ENCODE measurements at places on chromosomes 11 and 22.

DNA sequence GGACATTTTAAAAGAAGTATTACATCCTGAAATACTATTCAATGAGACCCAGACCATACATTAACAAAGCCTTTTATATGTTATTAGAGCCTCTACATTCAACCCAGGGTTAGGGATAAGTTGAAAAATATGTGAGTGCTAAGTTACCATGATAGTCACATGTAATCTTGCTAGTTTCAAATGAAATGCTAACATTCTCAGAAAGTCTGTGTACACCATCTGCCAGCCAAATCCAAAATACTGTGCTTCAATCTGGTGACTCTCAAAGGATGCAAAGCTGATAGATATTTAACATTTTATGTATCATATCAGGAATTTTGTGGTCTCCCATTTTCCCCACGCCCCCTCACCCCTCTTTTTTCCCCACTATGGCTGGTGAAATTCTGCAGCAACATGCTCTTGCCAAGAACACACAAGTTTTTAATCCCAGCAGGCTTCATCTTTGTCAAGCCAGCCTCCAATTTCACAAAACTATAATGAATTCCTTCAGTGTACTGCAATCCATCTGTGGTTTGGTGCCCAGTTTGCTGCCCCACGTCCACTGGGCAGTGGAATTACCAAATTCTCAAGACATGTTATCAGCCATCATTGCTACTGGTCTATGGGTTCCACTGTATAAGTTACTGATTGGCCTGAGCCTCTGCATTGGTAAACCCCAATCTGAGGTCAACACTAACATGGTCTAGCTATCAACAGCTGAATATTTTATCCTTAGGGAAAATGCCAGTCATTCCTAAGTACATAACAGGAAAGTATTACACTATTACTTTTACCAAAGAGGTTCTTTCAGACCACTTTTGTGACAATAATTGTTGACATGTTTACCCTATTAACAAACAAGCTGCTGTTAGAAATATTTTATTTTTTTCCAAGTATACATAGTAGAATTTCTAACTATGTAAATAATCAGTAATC, 1.5 kb upstream of the PICALM start:
- no peak for DNase-seq

- no peak for DNase-seq
Observed at GRCh38 chr11:18526130-18526520, 617 bp downstream of the TSG101 start.

- no peak for DNase-seq
Observed at GRCh38 chr11:10925149-10925926, 67.5 kb upstream of the ZBED5 start.

DNA sequence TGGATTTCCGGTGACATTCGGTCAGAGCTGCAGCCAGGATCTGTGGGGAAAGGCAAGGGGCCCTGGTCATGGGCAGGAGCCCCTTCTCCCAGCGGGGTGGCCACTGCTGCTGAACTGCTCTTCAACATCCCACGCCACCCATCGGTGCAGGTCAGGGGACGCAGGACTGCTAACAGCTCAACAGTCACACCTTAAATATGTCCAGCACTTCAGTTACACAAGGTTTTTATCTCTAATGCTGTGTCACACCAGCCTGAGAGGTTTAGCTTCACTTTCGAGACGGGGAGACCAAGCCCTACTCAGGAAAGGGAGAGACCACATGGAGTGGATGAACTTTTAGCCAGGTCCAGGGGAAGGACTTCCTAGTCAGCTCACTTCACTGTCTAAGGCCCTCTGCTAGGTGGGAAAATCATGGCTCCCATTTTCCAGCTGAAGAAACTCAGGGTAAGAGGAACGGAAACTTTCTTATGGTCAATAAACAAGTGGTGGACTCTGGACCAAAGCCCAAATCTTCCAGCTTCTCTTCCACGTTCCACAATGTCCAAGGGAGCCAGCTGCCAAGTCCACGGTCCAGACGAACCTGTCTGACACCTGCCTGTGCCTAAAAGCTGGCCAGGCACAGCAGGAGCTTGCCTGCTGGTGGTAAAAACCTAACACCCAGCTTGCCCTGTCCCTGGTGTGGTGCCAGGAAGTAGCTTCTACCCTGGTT, 21.0 kb upstream of the CHADL start:
- no peak for DNase-seq

DNA sequence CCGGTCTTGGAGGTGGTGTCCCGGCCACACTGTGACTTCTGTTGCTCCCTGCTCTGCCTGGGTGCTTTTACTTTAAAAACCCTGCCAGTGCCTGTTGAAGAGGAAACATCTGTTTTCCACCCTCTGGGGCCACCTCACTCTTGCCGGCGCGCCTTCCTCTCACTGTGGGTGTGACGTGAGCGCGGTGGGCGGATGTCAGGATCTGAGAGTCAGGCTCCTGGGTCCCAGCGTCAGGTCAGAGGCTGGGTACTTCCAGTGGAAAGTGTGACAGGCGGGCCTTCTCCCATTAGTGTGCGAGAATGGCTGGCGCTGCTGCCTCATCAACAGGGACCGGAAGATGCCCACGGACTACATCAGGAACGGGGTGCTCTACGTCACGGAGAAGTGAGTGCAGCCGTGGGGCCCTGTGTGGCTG, 54.2 kb downstream of the GRAMD4 start:
- DNase-seq: peak; percentile 96

DNA sequence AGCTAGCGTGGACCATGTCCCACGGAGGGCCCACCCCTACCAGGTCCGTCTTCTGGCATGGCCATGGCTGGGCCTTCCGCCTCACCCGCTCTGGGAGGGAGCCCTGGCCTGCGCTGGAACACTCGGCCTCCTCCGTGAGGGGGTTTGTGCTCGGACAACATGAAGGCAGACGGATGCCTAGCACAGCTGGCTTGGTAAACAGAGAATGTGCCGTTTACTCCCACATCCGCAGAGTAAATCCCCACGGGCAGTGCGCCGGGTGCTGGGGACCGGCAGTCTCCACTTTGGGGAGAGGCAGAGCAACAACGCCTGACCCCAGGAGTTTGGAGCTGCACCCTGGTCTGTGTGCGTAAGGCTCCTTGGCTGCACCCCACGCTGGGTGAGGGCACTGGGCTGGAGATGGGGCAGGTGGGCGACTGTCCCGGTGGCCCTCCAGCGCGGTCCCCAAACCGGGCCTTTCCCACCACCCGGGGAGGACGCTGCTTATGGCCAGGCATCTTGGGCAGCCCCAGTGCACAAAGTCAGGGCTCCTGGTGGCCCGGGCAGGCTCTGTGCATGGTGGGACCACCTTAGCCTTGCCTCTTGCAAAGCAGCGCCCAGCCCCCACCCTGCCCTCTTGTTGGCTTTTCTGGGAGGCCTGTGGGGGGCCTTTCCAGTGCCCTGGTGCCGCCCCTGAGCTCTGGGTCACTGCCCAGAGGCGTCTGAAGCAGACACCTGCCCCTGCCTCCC, 30.7 kb upstream of the MUC5AC start:
- no peak for DNase-seq

- DNase-seq: no peak
Observed at GRCh38 chr22:31951194-31952093, 7.1 kb downstream of the YWHAH start.

GRCh38 chr11:110763249-110764011, 51.2 kb upstream of the ARHGAP20 start:
- no peak for DNase-seq

- DNase-seq: no peak
Observed at GRCh38 chr11:7538031-7538430, 24.2 kb downstream of the PPFIBP2 start.

DNA sequence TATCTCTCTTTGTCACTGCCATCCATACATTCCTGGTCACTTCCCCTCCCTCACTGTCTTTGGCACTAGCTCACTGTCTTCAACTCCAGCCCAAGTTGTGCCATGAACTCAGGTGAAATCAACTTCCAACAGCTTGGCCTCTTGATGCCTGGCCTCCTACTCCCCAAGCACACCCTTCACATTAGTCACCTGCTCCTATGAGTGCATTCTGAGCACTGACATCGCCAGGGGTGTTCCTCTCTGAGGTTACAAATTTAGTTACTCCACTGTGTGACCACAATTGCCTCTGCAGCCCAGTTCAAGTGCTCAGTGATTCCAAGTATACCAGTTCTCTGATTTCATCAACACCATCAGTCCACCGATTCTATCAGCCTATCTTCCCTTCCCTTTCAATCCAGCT, 10.8 kb downstream of the DRD2 start:
- DNase-seq: no peak

- no peak for DNase-seq
Observed at GRCh38 chr11:113317339-113317738, 3.0 kb downstream of the TTC12 start.

DNA sequence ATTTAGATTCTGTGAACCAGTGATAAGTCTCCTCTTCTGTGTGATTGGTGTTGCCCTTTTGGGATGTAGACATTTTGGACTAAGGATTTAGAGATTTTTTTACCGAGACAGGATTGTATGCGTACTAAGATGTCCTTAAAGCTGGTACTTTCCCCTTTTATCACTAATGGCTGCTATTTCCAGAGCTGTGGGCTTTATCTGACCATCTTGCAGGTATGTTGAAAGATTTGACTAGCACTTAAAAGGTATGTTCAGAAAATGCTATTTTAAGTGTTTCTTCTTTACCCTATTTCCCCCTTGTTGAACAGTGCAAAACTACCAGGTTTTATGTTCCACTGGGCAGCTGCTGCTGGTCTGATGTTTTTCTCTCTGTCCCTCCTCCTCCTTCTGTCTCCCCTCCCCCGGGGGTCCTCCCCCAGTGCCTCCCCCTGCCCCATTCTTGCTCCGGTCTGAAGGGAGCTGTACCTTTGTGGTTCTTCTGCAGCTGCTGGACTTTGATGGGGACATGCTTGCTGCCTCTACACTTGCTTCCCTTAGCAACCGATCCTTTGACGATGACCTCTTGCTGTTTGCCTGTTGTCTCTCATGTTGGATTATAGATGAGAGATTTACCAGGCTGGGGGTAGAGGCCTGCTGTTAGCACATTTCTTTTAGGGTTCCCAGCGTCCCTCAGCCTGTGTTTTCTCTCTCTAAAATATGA, 59.6 kb downstream of the ZNRF3 start:
- no peak for DNase-seq

GRCh38 chr22:37184380-37184755, 3.7 kb downstream of the C1QTNF6 start:
- no peak for DNase-seq

DNA sequence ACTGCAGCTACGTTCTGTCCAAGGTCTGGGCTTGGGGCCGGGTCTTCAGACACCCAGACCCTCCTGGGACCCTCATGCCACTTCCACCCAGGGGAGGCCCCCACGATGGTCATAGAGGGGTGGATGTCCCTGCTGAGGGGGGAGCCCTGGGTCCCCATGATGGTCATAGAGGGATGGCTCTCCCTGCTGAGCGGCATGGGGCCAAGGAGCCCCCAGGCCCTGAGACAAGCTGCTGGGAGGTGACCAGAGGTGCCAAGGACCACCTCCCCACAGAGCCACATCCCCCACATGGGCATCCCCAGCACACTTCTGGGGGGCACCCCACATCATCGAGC, 7.2 kb downstream of the MUC5B start:
- DNase-seq: peak; percentile 55

DNA sequence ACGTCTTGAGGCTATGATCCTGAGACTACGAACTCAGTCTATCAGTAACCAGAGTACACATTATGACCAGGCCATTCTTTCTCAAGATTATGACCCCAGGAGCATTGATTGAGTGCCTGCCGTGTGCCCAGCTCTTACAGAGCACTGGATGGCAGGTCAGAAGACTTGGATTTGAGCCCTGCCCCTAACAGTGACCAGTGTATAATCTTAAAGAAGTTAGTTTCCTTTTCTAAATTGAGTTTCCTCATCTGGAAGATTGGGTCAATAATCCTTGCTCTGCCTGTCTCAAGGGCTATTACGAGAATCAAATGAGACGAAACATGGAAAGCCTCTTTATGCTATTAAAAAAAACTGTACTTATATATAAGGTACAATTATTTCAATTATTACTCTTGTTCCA, 38.2 kb downstream of the SLCO2B1 start:
- DNase-seq: no peak

GRCh38 chr11:131195661-131196517, 174.5 kb upstream of the NTM start:
- DNase-seq: no peak

DNA sequence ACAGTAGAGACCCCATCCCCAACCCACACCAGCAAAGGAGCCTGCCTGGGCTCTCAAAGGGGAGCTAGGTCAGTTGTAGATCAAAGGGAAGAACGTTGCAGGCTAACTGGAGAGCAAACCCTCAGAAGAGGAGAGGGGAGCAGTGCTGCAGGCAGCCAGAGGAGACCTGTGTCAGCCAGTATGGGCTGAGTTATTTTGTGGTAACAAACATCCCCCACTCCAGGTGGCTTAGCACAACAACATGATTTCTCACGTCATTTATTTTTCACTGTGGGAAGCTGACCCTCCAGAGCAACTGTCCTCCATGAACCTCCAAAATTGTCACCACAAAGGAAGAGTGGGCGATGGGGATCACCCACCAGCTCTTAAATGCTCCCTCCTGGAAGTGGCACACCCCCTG, 19.8 kb upstream of the SHANK2 start:
- DNase-seq: peak; percentile 6

DNA sequence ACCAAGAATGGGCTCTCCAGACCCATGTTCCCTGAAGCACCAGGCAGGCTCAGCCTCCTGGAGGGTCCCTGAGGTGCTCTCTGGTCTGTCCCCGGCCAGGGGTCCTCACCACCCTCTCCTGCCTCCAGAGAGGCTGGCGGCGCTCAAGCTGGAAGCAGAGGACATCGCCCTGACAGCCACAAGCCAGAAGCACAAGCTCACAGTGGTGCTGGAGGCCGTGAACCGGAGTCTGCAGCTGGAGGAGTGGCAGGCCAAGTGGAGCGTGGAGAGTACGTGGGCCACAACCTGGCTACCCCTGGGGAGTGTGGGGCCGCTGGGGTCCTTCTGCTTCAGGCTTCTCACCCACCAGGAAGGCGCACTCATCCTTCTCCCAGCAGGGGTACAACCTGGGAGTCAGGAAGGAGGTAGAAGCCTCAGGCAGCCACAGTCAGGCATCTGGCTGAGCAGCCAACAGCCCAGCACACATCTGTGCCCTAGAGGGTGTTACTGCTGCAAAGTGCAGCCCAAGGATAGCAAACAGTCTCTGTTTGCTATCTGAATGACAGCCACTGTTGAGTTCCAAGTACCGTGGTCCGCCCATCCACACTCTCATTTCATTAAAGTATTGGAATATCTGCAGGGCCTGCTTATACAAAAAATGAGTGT, 8.4 kb downstream of the PARVG start:
- peak; percentile 55 for DNase-seq

- no peak for DNase-seq
Observed at GRCh38 chr11:32387411-32387810, 47.9 kb downstream of the WT1 start.

DNA sequence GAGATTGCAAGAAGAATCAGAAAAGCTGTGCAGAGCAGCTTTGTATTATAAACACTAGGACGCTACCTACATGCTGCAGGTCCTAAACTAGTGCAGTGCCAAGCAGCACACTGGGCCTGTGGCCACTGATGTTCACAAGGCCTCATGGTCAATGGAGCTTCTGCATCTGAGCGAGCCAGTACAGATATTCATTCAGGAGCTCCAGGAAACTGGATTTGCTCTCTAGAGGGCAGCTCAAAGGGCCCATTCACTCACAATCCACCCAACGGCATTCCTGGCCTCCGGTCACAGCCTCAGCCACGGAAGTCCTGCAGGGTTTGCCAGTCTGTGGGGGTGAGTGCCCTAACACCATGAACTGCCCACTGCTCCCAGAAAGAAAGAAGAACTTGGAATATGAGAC, 5.8 kb upstream of the TBC1D10A start:
- DNase-seq: no peak
